ENCODE measurements at places on chromosomes 16 and 17.

- no peak for DNase-seq
Measured at GRCh38 chr16:3908951-3909437, 28.5 kb upstream of the CREBBP start.

GRCh38 chr17:28170771-28171170 lies 128.3 kb downstream of the NLK start:
- no peak for DNase-seq

GRCh38 chr16:12811441-12812383 lies 8.0 kb upstream of the CPPED1 start:
- DNase-seq, result no peak

- no peak for DNase-seq
Measured at GRCh38 chr16:368388-369158, 1.8 kb downstream of the MRPL28 start.

- no peak for DNase-seq
Measured at GRCh38 chr17:933312-934073, 46.1 kb downstream of the NXN start.

GRCh38 chr17:50196826-50197225 lies 4.6 kb downstream of the COL1A1 start:
- no peak for DNase-seq

DNA sequence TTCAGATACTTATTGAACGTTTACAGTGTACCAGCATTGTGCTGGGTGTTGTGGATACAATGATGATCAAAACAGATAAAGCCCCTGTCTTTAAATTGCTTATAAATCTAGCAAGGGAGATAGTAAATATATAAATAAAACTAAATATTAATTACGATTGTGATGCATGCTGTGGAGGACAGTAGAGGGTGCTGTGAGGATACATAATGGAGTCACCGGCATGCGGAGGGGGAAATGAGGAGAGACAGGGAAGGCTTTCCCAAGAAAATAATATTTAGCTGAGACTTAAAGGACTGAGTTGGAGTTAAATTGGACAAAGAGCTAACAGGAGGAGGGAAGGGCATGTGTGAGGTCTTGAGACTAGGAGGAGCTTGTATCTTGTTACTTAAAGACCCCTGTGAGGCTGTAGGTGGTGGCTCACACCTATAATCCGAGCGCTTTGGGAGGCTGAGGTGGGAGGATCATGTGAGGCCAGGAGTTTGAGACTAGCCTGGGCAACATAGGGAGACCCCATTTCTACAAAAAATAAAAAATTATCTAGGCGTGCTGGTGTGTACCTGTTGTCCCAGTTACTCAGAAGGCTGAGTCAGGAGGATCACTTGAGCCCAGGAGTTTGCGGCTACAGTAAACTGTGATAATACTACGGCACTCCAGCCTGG lies 2.4 kb downstream of the DHRS7B start:
- DNase-seq, result peak; percentile 50

GRCh38 chr16:85036236-85037049 lies 8.8 kb downstream of the KIAA0513 start:
- no peak for DNase-seq

GRCh38 chr17:62966426-62967204 lies 580 bp downstream of the TANC2 start:
- peak; percentile 55 for DNase-seq

- no peak for DNase-seq
Measured at GRCh38 chr16:85903559-85903958, 4.6 kb downstream of the IRF8 start.
